ENCODE measurements at places on chromosomes 3 and 15.

DNA sequence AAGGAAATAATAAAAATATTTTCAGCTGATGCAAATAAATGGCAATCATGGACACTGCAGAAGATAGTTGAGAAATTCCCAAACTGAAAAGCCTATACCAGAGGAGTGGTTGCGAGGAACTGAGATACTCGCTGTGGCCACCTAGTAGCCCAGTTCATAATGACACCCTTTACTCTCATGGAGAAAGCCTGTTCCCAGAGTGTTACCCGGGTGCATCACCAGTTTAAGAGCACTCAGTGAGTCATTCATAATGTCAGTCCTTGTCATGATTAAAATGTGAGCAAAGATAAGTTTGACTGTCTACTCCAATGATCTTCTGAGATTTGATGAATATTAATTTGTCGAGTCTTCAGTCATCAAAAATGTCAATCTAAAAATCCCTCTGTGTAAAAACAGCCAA lies 138.4 kb upstream of the LRRC3B start:
- no peak for DNase-seq

- DNase-seq: no peak
Measured at GRCh38 chr3:106642161-106642560, 735.1 kb upstream of the CCDC54 start.

DNA sequence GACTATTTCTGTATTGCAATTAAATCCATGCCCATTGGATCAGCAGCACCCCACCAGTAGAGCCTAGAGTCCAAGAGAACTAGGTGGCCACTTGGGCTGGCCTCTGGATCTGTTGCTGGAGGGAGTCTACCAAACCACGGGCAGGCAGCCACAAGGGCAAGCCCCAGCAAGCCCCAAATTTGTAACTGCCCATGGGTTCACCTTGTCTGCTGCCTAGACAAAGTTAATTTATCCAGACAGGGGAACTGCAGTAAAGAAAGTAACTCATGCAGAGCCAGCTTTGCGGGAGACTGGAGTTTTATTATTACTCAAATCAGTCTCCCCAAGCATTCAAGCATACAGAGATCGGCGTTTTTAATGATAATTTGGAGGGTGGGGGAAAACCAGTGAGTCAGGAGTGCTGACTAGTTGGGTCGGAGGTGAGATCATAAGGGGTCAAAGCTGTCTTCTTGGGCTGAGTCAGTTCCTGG lies 74.0 kb upstream of the TERB2 start:
- DNase-seq: peak; percentile 1

GRCh38 chr3:69309814-69310213 lies 76.1 kb downstream of the FRMD4B start:
- no peak for DNase-seq

- no peak for DNase-seq
Measured at GRCh38 chr3:171753665-171754408, 56.4 kb downstream of the PLD1 start.

- DNase-seq: no peak
Measured at GRCh38 chr3:28138043-28138610, 103.3 kb upstream of the CMC1 start.

DNA sequence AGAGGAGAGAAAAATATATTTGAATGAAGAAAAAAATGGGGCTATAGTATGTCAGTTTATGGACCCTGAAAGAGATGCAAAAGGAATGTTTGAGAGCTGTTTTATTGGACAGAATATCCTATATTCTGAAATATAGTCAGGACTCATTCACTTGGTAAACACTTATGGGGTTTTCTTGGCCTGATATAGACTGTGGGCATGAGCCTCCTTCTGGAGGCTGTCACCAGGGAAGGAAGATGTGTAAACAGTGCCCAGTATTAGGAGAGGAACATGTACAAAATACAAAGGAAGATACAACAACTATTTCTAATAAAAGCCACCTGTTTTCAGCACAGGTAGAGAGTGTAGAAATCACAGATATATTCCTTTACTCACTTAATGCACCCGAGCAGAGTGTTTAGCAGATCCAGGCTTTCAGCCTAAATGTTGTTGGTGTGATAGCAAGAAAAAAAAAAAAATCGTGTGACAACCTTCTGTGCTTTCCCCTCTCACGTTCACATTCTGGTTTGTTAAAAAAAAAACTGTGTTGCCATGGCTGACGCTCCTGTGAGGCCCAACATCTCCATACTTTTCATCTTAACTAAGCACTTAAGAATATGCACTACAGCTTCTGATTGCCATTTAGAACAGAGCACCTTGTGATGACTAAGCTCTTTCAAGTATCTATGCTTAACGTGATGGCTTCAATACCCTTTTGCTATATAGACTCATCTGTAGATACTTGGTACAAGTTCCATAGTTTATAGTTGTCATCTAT lies 134.1 kb downstream of the MBNL1 start:
- no peak for DNase-seq

DNA sequence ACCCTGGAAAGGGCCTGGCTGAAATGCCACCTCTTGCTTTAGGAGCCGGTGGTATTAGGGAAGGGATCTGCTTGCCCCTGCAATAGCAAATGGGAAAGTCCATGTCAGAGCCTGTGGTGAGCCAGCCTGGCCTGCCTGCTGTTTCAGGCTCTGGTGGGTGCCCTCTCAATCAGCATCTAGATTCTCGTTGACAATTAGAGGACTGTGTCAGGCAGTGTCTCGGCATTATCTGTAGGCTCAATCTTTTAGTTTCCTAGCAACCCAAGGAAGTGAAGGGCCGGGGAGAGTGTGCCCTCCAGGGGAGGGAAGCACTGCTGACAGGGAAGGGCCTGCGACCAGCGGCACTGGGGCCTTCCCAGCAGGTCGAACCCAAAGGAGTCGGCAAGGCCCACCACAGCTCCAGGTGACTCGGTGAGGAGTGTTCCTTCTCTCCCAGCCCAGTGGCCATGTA lies 42.1 kb downstream of the TLE3 start:
- DNase-seq: no peak

DNA sequence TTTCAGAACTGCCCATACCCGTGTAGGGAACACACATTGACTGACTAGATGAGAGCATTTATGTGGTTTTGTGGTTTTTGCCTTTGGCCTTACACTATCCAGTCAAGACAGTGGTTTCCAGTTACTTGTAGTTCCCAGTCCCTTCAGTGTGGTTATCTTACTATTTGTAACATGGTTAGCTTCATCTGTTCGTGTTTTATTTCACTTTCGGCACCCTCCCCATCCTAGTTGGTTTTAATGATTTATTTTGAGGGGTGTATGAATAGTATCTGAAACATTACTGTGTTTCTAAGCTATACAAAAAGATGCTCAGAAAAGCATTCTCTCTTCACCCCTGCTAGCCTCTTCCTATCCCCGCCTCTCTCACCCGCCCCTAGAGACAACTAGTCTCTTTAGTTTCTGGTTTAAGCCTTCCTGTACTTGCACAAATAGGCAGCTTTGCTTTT lies 14.1 kb downstream of the LYSMD4 start:
- no peak for DNase-seq

- peak; percentile 90 for DNase-seq
Measured at GRCh38 chr3:113745756-113746547, at the start of gene NAA50. NAA50 (minus strand) TSS chr3:113746249; CDS start chr3:113745949, 300 bp downstream.

- no peak for DNase-seq
Measured at GRCh38 chr3:122247825-122248185, 64.3 kb downstream of the CASR start.

DNA sequence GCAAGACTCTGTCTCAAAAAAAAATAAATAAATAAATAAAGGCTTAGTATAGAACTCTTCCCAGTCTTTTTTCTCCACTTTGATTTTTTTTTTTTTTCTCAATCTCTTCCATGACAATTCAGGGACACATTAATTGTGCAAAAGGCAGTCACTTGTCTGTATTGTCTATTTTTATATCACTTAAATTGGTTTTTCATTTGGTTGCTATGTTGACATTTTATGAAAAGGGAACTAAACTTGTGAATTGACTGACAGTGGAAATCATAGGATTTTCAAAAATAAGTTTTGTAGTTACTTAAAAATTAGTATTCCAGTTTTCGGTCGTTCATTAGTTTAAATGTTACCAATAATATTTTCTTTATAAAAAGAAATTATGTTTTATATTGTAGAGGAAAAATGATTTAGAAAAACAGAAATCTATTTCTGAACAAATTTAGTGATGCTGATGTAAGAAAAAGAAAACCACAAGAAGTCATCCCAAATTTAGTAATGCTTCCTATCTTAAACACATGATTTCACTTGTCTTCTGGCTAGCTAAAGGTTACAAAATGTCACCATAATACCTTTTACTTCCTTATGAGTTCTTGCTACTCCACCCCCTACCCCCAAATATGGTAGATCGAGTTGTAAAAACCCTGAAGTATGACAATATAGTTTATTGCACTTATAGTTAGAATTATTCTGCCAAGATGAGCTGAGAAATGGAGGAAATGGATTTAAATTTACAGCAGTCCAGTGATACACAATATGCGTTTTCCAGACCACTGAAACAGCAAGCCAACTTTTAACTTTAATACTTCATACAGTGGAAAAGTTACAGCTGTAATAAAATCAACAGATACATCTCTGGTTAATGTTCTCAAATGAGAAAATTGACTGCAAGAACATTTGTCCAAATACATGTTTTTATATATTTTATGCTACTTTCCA lies 37.0 kb downstream of the PPARG start:
- DNase-seq: no peak

DNA sequence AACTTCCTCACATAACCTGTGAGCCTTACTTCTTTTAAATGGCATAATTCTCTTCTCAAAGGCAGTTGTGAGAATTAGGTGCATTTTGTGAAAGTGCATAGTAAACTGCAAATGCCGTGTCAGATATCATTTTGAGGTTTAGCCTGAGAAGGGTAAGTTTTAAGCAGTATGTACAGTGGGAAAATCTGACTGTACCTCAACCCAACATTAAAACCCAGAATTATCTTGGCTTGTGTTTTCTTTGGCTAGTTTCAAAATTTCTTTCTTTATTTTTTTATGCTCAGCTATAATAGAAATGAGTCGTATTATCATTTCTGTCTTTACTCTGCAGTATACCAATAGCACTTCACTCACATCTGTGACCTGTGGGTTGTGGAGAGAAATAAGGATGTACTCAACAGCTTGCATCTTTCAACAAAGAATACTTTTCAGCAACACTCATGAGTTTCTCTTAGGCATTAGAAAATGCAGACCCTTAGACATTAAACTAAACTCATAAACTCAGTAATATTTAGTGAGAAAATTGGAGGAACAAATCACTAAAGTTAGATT lies 65.7 kb downstream of the RASA2 start:
- DNase-seq: no peak

- DNase-seq: no peak
Measured at GRCh38 chr3:153970047-153970446, 151.1 kb upstream of the ARHGEF26 start.

DNA sequence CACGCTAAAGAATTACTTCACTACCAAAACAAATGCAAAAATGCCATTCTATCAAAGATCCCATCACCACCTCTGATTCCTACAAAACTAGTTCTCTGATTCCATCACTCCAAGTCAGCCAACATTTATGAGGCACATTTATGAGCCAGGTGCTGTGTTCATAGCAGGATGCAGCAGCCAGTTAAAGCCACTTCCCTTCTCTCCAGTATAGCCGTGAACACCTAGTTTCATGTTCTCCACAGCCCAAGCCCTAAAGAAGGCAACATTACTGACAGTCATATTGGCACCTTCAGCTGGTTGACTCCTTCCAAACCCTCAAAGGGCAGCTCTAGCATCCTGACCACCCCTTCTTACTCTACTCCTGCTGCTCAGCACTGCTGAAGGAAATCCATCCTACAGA lies 36.4 kb downstream of the RYK start:
- DNase-seq: no peak

- DNase-seq: no peak
Measured at GRCh38 chr15:76987896-76988860, 6.7 kb upstream of the PSTPIP1 start.

DNA sequence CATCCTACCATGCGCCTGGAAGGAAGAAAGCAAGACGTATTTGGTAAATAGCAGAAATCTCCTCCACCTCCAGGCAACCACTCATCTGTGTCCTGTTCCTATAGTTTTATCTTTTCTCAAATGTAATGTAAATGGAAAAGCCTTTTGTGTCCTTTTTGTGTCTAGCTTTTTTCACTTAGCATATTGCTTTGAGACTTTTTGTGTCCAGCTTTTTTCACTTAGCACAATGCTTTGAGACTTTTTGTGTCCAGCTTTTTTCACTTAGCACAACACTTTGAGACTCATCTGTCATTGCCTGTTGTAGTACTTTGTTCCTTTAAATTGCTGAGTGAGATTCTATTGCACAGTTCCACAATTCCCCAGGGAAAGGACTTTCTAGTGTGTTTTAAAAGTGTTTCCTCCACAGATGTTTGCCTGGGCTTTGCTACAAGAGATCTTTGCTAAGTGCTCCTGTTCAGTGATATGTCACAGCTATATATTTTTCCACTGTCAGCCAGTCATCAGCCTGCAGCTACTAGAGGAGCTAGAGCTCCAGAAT lies 27.9 kb upstream of the MUC13 start:
- DNase-seq: no peak

- DNase-seq: no peak
Measured at GRCh38 chr3:161067335-161067734, 37.8 kb downstream of the B3GALNT1 start.

DNA sequence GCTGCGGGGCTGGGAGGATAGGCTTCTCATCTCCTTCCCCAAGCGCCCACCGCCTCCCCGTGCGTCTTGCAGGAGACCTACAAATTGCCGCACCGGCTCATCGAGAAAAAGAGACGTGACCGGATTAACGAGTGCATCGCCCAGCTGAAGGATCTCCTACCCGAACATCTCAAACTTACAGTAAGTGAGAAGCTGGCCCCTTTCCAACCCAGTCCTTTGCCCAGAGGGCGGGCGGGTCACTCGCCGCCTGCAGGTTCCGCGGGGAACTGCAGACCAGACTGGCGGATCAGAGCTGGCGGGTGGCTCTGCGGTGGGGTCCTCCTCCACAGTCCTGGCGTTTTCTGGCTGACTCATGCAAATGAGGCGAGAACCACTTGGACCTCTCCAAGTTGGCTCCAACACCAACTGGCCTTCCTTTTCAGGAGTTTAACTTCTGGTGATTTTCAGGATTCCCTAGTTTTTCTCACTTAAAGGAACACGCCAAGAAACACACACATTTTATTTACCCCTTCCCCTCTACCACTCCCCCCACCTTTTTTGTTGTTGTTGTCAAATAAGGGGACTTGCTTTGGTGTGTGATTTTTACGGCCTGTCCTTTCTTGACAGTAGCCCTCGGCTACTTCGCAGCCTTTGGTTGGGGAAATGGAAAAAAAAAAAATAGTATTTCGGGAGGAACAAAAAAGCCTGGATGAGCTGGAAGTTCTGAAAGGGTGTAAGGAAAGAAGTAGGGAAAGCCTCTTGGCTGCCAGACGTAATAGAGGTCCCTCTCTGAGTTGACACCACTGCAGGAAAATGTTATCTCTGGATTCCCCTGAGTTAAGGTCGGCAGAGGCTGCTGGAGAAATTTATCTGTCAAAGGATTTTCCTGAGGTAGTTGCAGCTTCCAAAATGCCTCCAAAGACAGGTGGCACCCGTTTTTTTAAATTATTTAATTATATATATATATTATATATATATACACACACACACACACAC lies 1.3 kb downstream of the BHLHE40 start:
- peak; percentile 79 for DNase-seq

- no peak for DNase-seq
Measured at GRCh38 chr3:104629038-104629437, 737.7 kb upstream of the ALCAM start.
